Activated T-cell treated with anti-CD3 and anti-CD28 coated beads, Interleukin-2, amount 50 U/mL, for 72 hours (primary cell): ENCODE measurements at places on chromosomes 1 and 21. TPM values are rescaled to one million over a fixed set of nuclear protein-coding genes. Genes with fewer than 3 reads are reported as not detected.

CD48 gene
- total RNA-seq, result 220 TPM

UBIAD1 gene
- 28.5 TPM for total RNA-seq

RCSD1 gene
- 62.0 TPM for total RNA-seq

KCNE2 gene
- 0.69 TPM for total RNA-seq

RRP1B gene
- 62.0 TPM for total RNA-seq

DNA sequence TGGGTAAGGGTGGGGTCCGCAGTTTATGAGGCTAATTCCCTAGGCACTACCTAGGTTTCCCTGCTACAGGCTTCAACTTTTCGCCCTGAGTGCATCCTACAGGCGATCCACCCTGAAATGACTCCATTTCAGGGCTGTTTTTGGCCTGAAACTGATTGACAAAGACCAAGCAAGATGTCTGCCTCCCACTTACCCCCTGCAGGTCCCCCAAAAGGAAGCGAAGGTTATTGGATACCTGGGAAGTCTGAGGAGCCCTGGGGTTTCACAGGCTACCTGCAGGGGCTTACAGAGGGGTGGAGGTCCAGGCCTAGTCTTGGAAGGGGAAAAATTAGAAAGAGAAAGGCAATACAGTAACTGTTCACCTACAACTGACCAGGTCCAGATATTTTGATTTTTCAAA is 3.3 kb upstream of the TBX15 start:
- DNase-seq, result no peak
- no peak overlapping the region for H3K4me3 ChIP-seq
- peaks cover 7% of the 10 kb centered on the region for H3K36me3 ChIP-seq
- H3K27me3 ChIP-seq, result peaks cover 94% of the 10 kb centered on the region
- H3K27ac ChIP-seq, result peak overlapping the region; percentile 35

- peaks cover 26% of the 10 kb centered on the region for H3K4me1 ChIP-seq
- H3K36me3 ChIP-seq, result no peaks in the 10 kb centered on the region
- no peak overlapping the region for H3K27ac ChIP-seq
- no peak for DNase-seq
- no peaks in the 10 kb centered on the region for H3K27me3 ChIP-seq
Measured at GRCh38 chr21:37566790-37567615, 200.4 kb downstream of the DYRK1A start.

DNA sequence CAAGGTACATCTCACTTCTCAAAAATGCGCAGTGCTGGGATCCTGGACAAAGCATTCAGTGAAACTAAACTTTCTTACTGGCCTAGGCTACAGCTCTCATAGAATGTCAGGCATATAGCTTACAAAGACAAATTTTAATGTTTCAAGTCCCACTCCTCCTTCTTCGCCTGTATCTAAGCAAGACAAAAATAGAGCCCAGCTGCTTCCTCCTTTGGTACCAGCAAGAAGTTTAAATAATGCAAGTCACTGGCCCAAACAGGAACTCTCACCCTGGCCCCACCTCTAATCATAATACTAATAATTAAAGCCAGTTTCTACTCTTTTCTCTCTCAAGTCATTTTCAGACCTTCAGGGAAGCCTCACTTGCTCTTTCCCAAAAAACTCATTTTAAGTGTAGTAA is 1267.9 kb downstream of the MRPL39 start:
- no peak for DNase-seq
- no peak overlapping the region for H3K27ac ChIP-seq
- H3K4me3 ChIP-seq, result no peak overlapping the region
- no peaks in the 10 kb centered on the region for H3K36me3 ChIP-seq

GRCh38 chr1:54557671-54558355 is 9.8 kb downstream of the ACOT11 start:
- DNase-seq, result no peak
- H3K36me3 ChIP-seq, result no peaks in the 10 kb centered on the region
- no peak overlapping the region for H3K4me3 ChIP-seq
- H3K4me1 ChIP-seq, result no peaks in the 10 kb centered on the region
- H3K27me3 ChIP-seq, result peaks cover 10% of the 10 kb centered on the region
- no peak overlapping the region for H3K27ac ChIP-seq

DNA sequence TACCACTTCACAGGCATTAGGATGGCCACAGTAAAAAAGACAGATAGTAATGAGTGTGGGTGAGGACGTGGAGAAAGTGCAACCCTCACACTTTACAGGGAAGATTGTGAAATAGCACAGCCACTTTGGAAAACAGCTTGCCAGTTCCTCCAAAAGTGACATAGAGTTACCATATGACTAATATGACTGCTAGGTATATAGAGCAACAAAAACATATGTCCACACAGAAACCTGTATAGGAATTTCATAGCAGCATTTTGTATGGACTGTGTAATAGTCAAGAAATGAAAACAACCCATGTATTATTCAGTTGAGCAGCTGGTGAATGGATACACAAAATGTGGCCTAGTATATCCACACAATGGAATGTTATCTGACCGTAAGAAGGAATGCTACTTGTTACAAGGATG is 30.4 kb upstream of the LBR start:
- no peak overlapping the region for H3K27ac ChIP-seq
- no peaks in the 10 kb centered on the region for H3K27me3 ChIP-seq
- no peak for DNase-seq
- no peak overlapping the region for H3K4me3 ChIP-seq

DNA sequence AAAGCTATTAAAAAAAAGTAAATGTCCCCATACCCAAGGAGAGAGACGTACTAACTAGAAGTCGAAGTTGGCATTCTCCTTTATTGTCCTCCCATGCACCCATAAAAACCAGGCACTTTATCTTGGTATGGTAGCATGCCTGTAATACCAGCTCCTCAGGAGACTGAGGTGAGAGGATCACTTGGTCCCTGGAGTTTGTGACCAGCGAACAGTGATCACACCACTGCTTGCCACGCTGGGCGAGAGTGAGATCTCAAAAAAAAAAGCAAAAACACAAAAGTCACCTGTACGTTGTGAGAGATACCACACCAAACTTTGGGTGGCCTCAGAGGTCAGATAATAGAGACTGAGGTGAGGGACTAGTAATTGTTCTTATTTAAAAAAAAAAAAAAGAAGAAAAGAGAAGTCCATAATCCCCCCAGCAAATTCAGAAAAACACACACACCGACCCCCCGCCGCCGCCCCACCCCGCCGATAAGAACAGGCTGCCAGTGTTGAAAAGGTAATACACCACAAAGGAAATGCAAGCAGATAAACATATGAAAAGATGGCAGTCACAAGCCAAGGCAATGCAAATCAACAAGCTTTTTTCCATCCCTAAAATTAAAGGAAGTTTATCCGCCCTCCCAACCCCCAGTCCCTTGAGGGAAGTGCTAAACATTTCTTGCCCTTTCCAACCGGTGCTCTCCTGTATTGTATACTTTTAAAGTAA is 3.6 kb downstream of the L1TD1 start:
- peaks cover 21% of the 10 kb centered on the region for H3K27me3 ChIP-seq
- no peak overlapping the region for H3K27ac ChIP-seq
- H3K4me3 ChIP-seq, result no peak overlapping the region
- H3K4me1 ChIP-seq, result no peaks in the 10 kb centered on the region

GRCh38 chr1:205593532-205593931 is 38.3 kb downstream of the ELK4 start:
- peak overlapping the region; percentile 67 for H3K4me3 ChIP-seq
- no peaks in the 10 kb centered on the region for H3K27me3 ChIP-seq
- DNase-seq, result no peak
- H3K36me3 ChIP-seq, result no peaks in the 10 kb centered on the region
- H3K4me1 ChIP-seq, result peaks cover 41% of the 10 kb centered on the region

GRCh38 chr1:248858096-248858890 is 592 bp downstream of the ZNF692 start:
- peaks cover 11% of the 10 kb centered on the region for H3K36me3 ChIP-seq
- H3K4me1 ChIP-seq, result peaks cover 39% of the 10 kb centered on the region
- H3K4me3 ChIP-seq, result peak overlapping the region; percentile 95
- DNase-seq, result peak; percentile 62
- peak overlapping the region; percentile 94 for H3K27ac ChIP-seq
- no peaks in the 10 kb centered on the region for H3K27me3 ChIP-seq

- no peaks in the 10 kb centered on the region for H3K36me3 ChIP-seq
- peaks cover 17% of the 10 kb centered on the region for H3K27me3 ChIP-seq
- H3K27ac ChIP-seq, result no peak overlapping the region
- H3K4me1 ChIP-seq, result no peaks in the 10 kb centered on the region
- no peak overlapping the region for H3K4me3 ChIP-seq
Measured at GRCh38 chr1:157505481-157506272, 46.6 kb downstream of the FCRL5 start.
